ENCODE measurements at places on chromosomes 4 and X. TPM values are rescaled to one million over a fixed set of nuclear protein-coding genes. Genes with fewer than 3 reads are reported as not detected.

DNA sequence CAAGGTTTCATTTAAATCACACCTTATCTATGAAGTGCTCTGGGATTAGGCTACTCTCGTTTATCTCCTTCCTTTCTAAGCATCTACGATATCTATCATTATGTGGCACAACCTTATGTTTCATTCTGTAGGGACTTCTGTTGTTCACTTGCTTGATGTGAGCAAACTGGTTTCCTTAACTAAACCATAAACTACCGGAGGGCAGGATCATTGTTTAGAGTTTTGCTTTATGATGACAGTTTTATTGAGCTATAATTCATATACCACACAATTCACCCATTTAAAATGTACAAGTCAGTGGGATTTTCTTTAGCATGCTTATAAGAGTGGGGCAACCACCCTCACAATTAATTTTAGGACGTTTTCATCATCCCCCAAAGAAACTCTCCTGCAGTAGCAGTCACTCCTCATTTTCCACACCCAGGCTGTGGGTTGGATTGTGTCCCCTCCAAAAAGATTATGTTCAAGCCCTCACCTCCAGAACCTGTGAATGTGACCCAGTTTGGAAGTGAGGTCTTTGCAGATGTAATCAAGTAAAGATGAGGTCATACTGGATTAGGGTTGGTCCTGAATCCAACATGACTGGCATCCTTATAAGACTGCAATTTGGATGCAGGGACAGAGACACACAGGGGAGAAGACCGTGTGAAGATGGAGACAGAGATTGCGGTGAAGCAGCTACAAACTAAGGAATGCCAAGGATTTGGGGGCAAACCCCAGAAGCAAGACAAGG, 42.1 kb upstream of the SH3RF1 start:
- no peak for DNase-seq

- no peak for DNase-seq
Observed at GRCh38 chr4:54386042-54386669, 157.1 kb downstream of the PDGFRA start.

TREX2 gene
- 2.9 TPM for total RNA-seq

SLC25A43 gene
- 2.4 TPM for total RNA-seq

NDP gene
- total RNA-seq: 27.3 TPM

PABPC5 gene
- total RNA-seq: 14.3 TPM

DNA sequence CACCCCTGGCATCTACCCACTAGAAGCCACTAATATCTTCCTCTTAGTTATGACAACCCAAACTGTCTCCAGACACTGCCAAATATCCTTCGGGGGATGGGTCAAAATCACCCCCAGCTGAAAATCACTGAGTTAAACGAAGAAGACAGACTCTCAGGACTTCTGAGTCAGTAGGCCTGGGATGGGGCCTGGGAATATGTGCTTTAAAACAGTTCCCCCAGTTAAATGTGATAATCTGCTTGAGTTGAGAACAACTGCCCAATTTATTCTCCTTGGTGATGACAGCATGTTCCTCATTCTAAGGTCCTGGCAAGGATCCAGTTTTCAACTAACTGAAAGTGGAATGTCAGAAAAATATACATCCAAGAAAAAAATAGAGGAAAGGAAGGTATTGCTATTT, 52.4 kb downstream of the CBLL2 start:
- DNase-seq: no peak

TRMT10A gene
- 5.3 TPM for total RNA-seq

GRCh38 chr4:127978930-127979329, 13.7 kb downstream of the ABHD18 start:
- no peak for DNase-seq

DNA sequence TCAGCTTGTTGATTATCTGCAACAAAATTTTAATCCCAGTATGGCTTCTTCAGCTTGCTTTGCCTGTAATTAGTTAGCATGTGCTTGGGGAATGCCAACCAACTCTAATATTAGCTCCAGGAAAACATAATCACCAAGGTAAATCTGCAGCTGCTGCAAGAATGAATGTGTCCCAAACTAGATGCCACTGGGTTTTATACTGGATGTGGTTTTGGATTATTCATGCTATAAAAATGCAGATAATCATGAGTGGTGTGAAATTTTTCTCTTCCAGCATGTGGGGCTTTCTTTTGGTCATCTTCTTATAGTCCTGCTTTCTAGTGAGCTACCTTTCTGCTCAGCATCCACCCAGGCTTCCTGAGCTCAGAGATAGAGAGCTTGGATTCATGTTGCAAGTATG, 295.9 kb upstream of the CASK start:
- no peak for DNase-seq

DNA sequence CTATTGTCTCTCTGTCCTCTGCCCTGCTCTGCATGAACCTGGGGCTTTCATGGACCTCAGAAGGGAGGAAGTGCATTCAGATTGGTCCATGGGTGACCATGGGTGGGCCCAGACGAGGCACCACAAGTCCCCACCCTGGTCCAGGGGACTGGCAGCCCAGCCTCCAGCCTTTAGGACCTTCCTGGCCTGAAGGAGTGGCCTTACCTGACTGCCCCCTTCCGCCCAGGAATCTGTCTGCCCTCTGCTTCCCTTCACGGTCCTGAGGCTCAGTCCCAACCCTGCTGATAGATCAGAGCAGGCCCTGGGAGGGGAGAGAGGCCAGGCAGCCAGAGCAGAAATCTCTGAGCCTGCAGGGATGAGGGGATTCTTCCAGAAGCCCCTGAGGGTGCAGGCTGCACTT, 455.4 kb downstream of the PCDH18 start:
- DNase-seq: no peak

FAM3A gene
- total RNA-seq: 9.8 TPM

DNA sequence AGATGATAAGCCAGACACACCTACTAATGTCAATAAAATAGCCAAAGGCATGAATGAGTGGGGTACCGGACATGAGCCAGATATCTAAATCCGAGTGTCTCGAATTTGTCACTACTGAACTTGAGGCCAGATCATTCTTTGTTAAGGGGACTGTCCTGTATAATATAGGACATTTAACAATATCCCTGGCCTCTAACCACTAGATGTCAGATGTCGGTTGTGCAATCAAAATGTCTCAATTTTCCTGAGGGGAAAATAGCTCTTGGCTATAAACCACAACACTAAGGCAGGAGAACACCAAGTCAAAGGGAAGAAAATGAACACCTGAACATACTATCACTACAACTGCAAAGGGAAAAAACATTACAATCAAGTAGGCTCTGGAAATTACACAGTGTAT, 154.5 kb downstream of the GPM6A start:
- DNase-seq: no peak

ETDA gene
- total RNA-seq: not detected

SASH3 gene
- total RNA-seq: 0.82 TPM

DNA sequence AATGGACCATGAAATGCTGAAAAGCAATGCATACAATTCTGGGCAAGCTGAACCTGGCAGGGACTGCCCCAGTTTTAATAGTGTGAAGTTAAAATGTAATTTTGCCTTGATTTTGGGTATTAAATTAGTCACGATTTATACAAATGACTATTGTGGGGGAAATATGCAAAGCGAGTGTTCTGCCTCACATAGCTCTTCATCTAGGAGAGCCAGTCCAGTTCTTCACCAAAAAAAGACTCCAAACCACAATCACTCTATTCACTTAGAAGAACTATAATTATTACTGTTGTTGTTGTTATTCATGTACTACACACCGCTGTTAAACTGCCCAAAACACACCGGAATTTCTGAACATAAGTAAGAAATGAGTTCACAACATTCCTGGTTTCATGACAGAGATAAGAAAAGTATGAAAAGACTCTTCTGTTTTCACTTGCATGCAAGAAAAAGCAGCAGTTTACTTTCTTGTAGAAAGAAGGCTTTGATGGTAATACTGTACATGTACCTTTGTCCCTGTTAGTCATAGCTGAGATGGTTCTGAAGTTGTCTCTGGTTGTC, 101.9 kb downstream of the QRFPR start:
- DNase-seq: no peak
